ENCODE measurements at places on chromosomes 3 and 15.

GRCh38 chr3:152471814-152472671 lies 203.3 kb downstream of the MBNL1 start:
- peak; percentile 40 for DNase-seq

- no peak for DNase-seq
Observed at GRCh38 chr3:127744875-127745274, 72.1 kb downstream of the ABTB1 start.

DNA sequence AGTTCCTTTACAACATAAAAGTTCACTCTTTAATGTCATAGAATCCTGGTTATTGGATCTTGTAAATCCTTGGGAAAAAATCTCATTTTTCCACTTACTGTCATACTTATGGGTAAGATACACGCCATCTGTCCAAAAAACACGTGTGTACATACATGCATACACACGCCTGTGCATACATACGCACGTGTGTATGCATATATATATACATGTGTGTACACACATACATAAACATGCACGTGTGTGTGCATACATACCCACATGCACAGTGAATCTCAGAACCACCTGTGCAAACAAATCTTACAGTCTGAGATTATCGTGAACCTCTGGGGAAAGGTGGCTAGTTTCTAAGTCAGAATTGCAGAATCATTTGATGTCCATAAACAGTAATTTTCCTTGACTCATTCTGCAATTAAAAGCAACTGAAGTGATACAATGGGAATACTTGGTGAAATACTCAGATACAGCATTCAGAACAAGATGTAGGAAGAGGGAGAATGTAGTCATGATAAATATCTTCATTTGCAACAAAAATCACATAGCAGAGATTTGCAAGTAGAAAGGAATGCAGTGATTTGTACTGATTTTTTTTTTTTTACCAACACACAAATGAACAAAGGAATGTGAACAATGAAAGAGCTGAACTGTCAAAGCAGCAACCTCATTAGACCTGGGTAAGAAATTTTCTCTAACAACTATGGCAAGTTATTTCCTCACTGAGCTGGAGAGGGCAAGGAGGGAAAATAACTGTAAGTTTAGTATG lies 160.6 kb upstream of the POU1F1 start:
- no peak for DNase-seq

GRCh38 chr3:159273608-159274007 lies 471.8 kb downstream of the MFSD1 start:
- DNase-seq = peak; percentile 30

GRCh38 chr3:99686469-99686868 lies 48.1 kb downstream of the COL8A1 start:
- DNase-seq = no peak

- no peak for DNase-seq
Observed at GRCh38 chr3:16033889-16034687, 140.4 kb upstream of the GALNT15 start.

DNA sequence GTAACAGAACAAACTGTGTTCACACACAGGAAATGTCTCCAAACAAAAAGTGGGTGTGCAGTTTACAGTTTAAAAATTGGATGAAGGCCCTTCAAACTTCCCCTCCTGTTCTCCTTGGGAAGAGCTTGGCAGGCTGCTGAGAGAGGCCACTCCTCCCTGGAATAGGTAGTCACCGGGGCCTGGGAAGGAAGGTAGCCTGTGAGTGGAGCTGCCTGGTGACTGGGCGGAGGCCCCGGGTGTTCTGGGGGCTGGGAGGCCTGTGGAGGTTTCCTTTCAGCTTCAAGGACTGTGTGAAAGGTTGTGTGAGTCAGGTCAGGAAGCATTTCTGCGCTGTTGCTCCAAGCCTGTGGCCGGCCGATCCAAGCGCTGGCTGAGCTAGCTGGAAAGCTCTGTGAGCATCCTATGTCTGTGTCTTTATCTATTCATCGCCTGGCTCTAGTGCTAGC lies 14.1 kb downstream of the SLCO3A1 start:
- no peak for DNase-seq

- no peak for DNase-seq
Observed at GRCh38 chr3:105435277-105435676, 68.6 kb downstream of the ALCAM start.

DNA sequence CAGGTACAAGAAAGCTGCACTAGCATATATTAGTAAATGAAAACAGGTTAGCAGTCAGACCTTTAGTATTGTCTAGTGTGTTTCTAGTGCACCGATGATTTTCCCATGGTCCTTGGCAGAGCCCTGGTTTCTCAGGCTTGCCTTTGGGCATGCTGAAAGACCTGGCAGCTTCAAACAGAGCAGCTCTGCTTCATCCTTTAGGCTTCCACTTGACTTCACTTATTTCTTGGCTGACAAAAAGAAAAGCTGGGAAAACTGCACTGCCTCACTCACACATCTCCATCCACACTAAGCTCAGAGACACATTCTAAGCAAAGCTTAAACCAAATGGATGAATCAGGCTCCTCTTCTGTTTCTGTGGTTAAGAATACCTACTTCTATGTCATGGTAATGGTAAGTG lies 374.8 kb upstream of the PDZRN3 start:
- no peak for DNase-seq

DNA sequence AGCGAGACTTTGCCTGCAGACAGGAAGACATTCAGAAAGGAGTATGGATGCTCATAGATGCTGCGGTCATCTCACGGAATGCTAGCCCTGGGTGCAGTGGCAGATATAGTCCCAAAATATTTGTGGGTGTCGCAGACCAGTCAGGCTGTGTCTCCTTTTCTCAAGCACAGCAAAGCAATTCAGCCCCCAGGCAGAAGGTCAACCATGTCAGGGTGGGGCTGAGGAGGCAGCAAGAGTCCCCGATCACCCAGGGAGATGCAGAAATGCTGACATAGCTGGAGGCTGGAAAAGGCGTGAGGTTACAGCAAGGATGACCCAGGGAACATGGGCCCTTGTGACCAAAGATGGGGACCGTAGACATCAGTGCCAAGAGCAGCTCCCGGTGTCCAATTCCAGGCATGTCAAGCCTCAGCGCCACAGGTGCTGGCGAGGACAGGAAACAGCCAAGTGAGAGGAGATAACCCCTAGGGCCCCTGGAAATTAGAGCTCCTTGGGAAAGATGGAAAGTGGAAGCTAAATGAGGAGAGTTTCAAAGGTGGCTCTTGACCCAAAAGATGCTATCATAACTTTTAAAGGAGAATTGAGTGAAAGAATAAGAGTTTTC lies 81.2 kb upstream of the ABHD17C start:
- no peak for DNase-seq

DNA sequence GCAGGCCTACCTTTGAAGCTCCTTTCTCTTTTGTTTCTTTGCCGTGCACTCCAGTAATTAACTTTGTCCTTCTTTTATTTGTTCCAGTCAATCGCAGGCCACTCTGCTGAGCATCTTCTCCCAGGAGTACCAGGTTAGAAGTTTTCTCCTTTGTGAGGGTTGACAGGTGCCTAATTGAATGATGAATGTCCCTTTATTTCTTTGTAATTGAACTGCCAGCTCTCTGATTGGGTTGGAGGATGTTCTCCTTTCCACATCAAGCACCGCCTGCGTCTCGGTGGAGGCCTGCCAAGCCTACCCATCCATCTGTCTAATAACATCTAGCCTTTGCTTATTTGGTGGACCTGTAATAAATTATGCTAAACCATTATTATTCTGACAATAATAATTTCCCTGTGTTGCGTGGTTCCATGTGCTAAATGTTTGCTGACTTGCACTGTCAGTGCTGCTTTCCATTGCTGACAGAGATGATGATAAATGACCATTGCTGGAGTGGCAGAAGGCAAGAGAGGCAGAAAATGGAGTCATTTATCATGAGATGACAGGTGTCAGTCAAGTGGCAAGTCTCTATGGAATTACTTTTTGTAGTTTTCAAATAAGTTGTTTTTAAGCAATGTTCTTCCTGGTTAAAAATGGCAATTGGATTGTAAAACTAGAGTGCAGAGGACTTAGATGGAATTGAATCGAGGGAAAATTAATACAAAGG lies 64.9 kb downstream of the CDIN1 start:
- no peak for DNase-seq

GRCh38 chr3:184674626-184675025 lies 37.2 kb downstream of the MAGEF1 start:
- DNase-seq = no peak

GRCh38 chr3:56783644-56784447 lies 17.9 kb downstream of the ARHGEF3 start:
- DNase-seq = no peak

- no peak for DNase-seq
Observed at GRCh38 chr3:87780811-87781210, 278.0 kb downstream of the CGGBP1 start.

DNA sequence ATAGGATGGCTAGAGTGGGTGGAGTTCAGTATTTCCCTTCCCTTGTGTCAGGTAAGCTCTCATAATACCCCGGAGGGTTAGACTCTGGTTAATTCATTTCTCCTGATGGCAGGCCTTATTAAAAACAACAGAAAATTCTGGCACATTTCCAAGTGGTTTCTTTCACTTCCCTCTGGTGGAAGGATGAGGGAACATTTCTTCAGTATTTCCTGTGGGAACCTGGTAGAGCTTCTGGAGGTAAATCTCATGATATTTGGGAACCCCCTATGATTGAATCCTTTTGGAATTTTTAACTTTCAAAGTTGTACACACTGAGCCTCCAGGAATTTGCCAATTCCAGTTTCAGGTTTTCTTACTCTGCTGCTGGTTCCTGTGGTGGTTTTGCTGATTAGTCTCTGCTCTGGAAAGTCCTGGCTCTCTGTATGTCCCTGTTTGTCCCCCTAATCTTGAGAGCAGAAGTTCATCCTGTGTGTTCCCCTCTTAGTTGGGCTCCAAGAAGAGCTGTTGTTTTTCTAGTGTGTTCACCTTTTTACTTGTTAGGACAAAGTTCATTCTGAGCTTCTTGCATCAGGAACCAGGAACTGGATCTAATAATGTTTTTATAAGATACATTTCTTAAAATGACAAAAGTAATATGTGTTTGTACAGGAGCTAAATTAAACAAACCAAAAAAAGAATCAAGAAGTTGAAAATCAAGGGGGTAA lies 12.1 kb downstream of the CHRNA7 start:
- no peak for DNase-seq

DNA sequence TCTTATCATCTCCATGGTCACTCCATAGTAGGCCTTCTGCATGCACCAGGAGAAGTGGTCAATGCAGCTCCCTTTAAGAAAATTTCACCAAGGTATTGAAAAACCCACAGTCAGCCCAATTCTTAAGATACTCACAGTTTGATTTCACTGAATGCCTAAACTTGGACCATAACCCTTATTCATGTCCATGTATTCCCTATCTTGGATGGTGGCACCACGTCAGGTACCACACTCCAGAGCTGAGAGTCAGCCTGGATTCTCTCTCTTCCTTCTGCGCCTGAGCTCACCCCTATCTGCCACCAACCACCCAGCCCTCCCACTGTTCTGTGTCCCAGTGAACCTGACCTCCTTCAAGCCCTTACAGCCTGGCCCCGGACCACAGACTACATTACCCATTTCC lies 183.2 kb upstream of the NR2F2 start:
- no peak for DNase-seq

DNA sequence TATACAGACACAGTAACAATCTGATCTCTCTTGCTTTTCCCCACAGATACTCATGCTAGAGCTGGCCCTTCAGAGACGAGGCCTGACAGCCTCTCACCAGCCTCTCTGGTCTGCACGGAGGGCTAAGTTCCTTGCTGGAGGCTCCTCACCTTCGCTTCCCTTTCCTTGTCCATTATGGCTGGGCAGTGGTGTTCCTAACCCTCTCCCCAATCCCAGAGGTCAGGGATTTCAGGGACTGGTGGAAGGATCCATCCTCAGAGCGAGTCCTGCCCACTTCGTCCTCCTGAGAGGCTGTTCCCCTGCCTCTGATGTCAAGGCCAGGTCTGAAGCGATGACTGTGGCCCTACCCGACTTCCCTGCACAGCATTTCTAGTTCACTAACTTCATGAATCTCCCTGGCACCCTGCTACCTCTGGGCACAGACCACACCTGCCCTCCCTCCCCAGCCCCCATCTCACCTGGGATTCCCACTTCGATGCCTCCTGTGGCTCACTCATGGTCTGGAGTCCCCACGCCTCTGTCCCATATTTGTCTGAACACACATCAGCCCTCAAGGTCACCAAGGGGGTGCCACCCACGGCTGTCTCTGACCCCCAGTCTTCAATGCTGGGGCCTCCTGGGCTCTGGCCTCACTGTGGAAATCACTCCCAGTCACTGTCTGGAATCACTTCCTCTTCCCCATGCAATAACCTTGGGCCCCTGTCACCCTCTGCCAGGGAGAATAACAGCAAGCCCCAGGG lies 124.9 kb upstream of the PRR20G start:
- no peak for DNase-seq
